Left kidney (tissue), 8 donors: ENCODE measurements at places on chromosomes 3 and 15.

DNA sequence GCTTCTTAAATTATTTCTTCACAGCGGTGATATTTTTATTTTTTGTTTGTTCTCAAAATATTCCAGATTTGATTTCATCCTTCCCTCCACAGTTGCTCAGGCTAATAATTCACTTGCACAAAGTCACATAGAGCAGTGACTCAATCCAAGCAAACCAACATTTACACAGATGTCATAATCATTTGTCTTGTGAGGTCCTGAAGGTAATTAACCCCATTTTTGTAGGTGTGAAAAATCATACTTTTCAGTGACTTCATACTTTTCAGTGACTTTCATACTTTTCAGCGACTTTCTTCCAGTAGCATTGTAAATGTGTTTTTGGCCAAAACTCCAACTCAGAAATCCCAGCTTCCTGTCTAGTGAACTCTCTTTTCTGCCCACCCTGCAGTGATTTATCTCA, 32.1 kb downstream of the CD200 start:
- no peak for DNase-seq

DNA sequence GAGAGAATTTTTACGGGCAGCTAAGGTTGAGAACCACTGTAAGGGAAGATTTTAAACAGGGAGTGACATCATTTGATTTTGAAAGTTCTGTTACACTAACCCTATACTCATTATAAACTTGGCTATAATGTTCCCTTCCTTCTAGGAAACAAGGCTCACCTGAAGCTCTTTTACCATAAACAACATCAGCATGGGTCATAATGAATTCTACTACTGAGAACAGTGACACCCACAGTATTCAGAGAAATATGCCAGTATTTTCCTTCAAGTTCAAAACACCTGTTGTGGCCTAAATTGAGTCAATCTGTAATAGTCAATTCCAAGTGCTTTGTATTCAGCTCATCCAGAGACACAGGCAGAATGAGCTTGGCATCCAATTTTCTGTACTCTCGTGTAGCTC, 175.3 kb upstream of the STT3B start:
- no peak for DNase-seq

GRCh38 chr15:44296625-44297524, 8.4 kb downstream of the GOLM2 start:
- DNase-seq, result no peak

DNA sequence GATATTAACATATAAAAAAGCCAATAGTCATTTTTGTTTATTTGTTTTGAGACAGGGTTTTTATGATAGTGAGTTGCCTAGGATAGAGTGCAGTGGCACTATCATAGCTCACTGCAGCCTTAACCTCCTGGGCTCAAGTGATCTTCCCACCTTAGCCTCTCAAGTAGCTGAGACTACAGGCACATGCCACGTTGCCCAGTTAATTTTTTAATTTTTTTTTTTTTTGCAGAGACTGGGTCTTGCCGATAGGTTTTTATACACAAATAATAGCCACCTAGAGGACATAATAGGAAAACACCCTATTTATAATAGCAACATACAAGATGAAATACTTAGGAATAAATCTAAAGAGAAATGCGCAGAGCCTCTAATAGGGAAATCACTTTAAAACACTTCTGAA, 13.3 kb downstream of the EIF3J start:
- DNase-seq, result no peak

- DNase-seq, result no peak
Observed at GRCh38 chr3:188439080-188439479, 285.1 kb downstream of the LPP start.

DNA sequence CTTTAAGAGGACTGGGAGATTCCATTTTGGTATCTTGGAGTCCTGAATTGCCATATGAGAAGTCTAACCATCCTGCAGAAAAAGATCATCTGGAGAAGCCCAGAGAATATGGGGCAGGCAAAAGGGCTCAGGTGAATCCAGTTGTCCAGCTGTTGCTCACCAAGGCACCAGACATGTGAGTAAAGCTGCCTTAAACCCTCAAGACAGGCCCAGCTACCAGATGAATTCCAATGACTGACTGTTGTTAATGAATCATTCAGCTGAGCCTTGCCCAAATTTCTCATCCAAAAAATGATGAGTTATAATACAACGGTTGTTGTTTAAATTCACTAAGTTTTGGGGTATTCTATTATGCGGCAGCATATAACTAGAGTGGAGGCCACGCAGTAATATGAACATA, 22.0 kb upstream of the NANOGP8 start:
- no peak for DNase-seq

DNA sequence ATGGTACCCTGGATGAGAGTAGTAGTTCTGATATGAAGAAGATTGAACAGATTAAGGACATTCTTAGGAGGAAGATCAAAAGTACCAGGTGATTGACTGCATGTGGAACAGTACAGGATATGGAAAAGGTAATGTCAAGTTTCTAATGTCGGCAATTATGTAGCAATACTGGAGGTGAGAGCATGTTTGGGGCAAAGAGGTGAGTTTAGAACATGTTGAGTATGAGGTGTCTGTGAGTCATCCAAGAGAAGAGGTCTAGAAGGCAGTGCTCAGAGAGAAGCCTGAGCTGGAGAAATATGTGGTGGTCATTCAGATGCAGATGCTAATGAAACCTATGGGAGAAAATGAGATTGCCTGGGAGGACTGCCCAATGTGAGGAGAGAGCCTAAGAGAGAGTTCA, 305.6 kb downstream of the ZBTB20 start:
- DNase-seq, result no peak

GRCh38 chr3:71428841-71429596, 154.5 kb downstream of the FOXP1 start:
- peak; percentile 38 for DNase-seq

- no peak for DNase-seq
Observed at GRCh38 chr15:39909007-39909406, 11.1 kb downstream of the GPR176 start.

DNA sequence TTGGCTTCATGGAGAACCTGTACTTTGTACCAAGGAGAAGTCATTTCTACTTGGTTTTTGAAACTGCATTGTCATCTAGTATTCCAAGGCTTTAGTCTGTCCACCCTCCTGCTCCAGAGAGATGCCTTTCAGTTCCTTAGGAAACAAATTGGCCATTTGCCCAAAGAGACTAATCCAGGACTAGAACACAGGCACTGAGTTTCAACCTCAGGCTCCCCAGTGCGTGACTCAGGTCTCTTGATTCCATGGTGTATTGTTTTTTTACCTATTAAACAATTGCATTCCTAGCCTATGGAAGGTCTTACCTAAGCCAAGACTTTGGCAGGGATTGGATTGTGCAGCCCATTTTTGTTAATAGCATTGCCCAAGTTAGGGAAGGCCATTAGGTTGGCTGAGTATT, 214.8 kb upstream of the CTDSPL start:
- no peak for DNase-seq

- DNase-seq, result no peak
Observed at GRCh38 chr3:67920969-67921368, 266.6 kb upstream of the SUCLG2 start.

GRCh38 chr3:62027796-62028195, 345.6 kb downstream of the FEZF2 start:
- DNase-seq, result no peak

- no peak for DNase-seq
Observed at GRCh38 chr15:43277901-43278300, 11.2 kb upstream of the TGM5 start.

DNA sequence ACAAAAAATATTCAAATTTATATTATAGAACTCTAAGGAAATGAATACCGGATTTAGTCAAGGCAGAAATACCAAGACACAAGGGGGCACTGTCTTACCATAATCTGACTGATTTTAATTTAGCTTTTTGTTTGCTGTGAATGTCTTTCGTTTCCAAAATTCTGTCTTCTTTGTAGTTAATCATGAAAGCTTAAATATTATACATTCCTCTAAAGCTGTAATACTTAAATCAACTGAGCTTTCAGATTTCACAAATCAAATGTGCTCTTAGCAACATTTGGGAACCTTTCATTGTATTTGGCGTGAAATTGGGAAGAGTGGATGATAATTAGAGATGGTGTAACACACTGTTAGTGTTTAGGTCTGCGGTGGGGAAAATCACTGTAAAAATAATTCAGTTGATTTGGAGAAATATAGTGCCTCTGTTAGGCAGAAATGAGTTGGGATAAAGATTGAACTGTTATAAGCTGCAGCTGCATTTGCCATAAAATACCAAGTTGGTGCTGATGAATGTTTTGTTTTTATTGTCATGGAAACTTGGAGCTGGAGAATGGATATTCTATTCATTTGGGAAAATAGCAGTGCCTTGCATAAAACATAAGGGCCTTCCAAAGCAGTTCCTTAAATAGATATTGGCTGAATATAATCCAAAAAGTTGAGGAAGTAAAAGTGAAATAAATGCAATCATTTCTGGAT, 228.2 kb downstream of the TCF12 start:
- peak; percentile 76 for DNase-seq

DNA sequence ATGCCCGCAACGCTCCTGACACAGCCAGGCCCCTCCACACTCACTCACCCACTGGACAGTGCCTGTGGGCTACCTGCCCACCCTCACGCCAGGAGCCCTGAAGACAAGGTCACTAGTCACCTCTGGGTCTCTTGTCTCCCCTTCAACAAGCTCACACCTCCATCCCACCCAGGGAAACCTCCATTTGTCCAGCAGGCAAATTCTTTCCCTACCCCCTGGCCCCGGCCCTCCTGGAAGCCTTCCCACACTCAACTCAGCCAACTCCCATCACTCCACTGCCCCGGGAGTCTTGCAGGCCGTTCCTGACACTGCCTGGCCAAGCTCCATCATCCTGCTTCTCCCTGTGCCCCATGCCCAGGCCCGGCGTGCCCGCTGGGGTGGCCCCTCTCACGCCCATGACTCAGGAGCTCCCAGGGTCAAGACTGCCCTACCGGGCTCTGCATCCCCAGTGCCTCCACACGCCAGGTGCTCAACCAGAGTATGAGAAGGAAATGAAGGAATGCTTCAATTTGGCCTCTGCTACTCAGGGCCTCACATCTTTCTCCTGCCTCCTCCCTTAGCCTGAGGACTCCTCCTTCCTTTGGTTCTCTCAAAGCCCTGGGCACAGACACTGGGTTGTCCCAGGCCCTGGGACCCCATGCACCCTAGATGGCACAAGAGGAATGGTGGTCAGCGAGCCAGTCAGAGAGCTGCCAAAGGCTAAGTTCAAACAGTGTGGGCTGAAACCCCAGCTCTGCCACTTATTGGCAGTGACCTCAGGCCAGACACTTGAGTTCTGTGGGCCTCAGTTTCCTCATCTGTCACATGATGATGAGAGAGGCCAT, 88.6 kb downstream of the SEC22A start:
- DNase-seq, result no peak

DNA sequence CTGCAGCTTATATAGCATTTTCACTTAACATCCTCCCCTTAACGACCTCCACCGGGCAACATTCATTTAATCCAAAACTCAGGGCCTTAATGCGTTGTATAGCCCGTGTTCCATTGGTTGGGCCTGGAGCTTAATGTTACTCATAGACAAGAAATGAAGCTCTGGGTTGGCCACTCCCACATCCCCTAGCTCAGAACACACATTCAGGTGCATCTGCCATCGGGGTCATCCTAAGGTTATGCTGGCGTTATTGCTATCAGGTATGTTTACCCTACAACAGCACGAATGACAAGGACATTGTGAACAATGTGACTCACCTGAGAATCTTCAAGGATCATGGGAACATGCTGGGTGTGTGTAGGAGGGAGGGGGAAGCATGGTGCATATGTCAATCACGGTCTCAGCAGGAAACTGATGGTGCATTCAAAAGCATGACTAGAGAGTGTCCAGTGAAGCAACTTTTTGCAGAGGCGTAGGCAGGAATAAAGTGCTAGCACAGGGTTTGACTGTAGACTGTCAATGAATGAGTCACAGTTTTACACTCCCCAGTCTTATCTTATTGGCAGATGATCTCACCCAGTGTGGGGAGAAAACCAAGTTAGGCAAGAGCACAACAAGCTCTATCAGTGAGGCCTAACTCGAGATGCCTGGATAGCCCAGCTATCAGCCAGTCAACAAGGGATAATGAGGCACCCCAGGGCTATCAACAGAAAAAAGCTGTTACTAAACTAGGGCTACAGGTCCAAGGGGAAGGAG, 402.1 kb upstream of the MCTP2 start:
- no peak for DNase-seq

- DNase-seq, result no peak
Observed at GRCh38 chr3:61925721-61926120, 364.4 kb downstream of the PTPRG start.

GRCh38 chr3:79125313-79125984, 642.3 kb downstream of the ROBO1 start:
- no peak for DNase-seq

DNA sequence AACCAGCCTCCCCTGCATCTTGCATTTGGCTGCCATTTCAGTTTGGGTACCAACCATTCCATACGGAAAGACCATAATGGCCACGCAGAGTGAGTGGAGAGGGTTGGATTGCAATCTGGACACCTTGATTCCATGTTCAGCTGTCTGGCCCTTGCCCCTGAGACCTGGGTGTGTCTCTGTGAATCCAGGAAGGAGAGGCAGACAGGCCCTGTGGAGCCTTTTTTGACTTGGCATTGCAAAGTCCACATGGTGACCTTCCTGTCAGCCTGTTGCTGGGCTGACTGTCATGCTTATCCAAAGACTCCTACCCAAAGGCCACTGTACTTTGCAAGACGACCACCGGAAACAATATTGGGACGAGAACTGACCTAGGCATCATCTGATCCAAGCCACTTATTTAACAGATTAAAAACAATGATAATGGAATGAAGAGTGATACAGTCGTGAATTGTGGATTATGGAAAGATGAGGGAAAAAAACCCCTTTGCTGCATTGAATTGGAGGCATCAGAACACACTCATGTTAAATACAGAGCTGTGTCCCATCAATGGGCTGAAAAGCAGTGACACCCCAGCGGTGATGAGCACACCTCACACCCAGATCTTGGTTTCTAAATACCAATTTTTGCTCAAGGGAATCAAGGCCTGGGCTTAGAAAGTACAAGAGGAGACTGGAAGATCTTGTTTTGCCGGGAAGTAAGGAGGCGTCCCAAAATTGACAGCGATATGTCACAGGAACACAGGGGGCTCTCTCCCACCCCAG, 86.0 kb downstream of the LRRK1 start:
- no peak for DNase-seq

- DNase-seq, result no peak
Observed at GRCh38 chr15:27970661-27971392, 128.3 kb downstream of the OCA2 start.

GRCh38 chr3:36908647-36909180, 36.1 kb downstream of the TRANK1 start:
- no peak for DNase-seq

- DNase-seq, result no peak
Observed at GRCh38 chr3:17329927-17330326, 412.5 kb downstream of the TBC1D5 start.

- DNase-seq, result no peak
Observed at GRCh38 chr15:85762039-85762755, 32.5 kb downstream of the KLHL25 start.

GRCh38 chr3:2823031-2823430, 287.1 kb downstream of the IL5RA start:
- no peak for DNase-seq
